ENCODE measurements at places on chromosomes 3 and 15.

- DNase-seq, result no peak
Observed at GRCh38 chr3:184339001-184339400, 1.6 kb downstream of the FAM131A start.

GRCh38 chr3:42031808-42032480, 59.2 kb upstream of the TRAK1 start:
- DNase-seq, result no peak

- no peak for DNase-seq
Observed at GRCh38 chr3:128745742-128746141, 19.8 kb downstream of the RAB7A start.

DNA sequence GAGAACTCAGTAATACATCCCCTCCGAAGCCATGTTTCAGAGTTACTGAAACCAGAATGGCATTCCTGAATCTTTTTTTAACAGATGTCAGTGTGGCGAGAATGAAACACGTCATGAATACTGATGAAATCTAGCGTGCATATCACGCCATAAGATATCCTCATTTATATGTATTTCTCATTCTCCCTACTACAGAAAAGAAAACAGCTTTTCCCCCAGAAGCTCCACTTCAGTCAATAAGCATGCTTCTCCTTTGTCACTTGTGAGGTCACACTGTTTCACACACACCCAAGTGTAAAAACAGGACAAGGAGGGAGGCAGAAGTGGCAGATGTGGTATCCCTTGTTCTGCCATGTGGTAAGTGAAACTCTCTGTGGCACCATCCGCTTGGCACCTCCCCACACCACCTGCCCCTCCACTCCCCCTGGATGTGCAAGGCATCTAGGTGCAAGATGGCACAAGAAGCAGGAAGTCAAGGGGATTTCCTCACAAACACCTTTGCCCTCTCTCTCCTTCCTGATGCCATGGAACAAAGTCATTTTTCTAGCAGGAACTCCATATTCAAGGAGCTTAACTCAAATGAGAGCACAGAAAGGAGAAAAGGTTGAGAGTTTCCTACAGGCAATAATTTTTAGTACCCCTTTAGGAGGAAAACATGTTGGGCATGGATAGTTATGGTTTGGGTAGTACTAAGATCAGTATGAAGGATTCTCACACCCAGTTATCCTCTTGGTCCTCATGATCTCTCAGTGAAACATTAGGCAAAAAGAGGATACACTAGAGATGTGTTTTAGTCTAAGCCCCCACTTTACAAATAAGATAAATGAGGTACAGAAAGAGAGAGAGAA, 47.5 kb upstream of the FRMD4B start:
- DNase-seq, result no peak

DNA sequence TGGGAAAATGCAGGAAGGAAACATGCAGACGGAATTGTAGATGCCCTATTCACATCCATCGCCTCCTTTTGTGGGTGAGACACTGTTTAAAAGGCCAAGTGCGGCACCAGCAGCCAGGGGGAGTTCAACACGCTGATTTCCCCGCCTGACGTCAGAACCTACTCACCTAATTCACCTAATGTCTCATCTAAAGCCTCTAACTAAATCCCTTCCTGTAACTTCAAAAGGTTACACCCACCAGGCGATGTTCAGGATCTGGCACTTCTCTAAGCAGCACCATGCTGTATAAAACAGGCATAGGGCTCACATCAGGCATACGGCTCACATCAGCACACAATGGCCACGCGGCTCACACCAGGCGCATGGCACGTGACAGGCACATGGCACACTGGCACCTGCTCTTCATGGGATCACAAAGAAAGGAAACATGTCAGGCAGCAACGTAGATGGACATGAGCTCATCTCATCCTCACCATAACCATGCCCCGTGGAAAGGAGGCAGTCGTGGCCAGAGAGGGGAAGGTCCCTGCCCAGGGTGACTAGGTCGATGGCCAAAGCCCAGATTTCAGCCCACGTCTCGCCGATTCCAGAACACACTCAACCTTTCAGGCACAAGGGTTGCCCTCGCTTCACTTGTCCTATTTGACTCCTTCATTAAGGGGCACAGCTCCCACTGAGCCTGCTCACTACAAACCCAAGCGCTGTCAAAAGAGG, 21.7 kb downstream of the XXYLT1 start:
- DNase-seq, result no peak

GRCh38 chr3:40557575-40558161, 32.9 kb downstream of the ZNF621 start:
- no peak for DNase-seq

DNA sequence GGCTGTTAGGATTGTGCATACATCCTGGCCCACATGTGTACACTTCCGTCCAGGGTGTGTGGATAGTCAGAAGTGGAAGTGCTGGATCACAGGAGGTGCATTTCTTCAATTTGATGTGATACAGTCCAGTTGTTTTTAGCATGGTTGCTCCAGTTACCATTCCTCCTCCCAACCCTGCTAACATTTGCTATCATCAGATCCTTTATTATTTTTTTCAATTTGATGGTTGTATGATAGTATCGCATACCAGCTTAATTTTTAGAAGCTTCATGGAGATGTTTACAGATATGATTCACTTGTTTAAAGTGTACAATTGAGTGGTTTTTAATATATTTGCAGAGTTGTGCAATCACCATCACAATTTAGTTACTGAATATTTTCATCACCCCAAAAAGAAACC, 202.7 kb downstream of the ITPR1 start:
- DNase-seq, result no peak

- no peak for DNase-seq
Observed at GRCh38 chr3:132879656-132880055, 157.4 kb upstream of the NPHP3 start.

GRCh38 chr15:101065570-101066221, 146.5 kb downstream of the LRRK1 start:
- no peak for DNase-seq

GRCh38 chr3:140292170-140292569, 357.2 kb downstream of the CLSTN2 start:
- no peak for DNase-seq

GRCh38 chr15:89664441-89665350, 9.4 kb upstream of the KIF7 start:
- no peak for DNase-seq

- no peak for DNase-seq
Observed at GRCh38 chr15:99273801-99274200, 22.5 kb downstream of the LRRC28 start.

GRCh38 chr3:143170676-143171075, 51.1 kb downstream of the CHST2 start:
- DNase-seq, result no peak

DNA sequence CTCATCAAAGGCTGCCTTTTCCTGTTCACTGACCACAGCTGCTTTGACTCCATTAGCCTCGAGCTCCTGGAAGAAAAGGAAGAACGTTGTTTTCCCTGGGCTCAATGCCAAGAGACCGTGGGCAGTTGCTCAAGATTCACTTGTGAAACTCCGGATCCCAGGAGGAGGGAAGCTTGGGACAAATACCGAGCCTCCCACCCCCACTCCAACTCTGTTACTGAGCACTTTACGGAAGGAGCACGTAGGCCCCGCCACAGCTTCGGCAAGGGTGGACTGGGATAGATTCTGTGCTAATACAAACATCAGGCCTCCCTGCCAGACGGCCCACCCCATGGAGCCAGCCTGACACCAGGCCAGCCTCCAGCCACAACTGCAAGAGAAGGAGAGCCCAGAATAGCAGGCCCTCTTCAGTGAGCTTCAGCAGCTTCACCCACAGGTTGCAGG, 10.8 kb upstream of the FANCD2 start:
- no peak for DNase-seq

GRCh38 chr3:145190138-145190537, 970.8 kb downstream of the PLOD2 start:
- DNase-seq, result no peak

DNA sequence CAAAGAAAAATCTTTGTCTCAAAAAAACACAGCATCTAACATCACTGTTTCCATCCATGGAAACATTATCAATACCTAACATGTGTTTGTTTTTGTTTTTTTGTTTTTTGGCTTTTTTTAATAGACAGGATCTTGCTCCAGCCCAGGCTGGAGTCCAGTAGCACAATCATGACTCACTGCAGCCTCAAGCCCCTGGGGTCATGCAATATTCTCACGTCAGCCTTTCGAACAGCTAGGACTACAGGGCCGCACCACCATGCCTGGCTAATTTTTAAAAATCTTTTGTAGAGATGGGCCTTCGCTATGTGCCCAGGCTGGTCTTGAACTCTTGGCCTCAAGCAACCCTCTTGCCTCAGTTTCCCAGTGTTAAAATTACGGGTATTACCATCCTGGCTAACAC, 52.8 kb downstream of the RAF1 start:
- no peak for DNase-seq

GRCh38 chr3:58584690-58585004, 7.5 kb upstream of the FAM107A start:
- DNase-seq, result no peak

- DNase-seq, result no peak
Observed at GRCh38 chr3:140574375-140574774, 103.5 kb upstream of the TRIM42 start.

GRCh38 chr3:186589121-186589520, 18.6 kb downstream of the DNAJB11 start:
- DNase-seq, result no peak

DNA sequence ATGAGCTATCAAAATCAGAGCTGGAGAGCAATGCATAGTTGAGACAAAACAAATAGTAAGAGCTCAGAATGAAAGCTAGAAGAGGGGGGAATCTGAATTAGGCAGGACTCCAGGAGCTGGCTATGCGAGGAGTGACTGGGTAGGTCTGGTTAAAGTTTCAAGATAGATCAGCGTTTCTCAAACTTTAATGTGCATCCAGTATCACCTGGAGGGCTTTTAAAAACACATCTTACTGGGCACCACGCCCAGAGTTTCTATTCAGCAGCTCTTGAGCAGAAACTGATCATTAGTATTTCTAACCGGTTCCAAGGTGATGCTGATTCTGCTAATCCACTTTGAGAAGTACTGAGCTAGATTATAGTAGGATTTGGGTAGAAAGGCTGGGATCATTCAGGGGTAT, 96.2 kb upstream of the ACP3 start:
- no peak for DNase-seq

DNA sequence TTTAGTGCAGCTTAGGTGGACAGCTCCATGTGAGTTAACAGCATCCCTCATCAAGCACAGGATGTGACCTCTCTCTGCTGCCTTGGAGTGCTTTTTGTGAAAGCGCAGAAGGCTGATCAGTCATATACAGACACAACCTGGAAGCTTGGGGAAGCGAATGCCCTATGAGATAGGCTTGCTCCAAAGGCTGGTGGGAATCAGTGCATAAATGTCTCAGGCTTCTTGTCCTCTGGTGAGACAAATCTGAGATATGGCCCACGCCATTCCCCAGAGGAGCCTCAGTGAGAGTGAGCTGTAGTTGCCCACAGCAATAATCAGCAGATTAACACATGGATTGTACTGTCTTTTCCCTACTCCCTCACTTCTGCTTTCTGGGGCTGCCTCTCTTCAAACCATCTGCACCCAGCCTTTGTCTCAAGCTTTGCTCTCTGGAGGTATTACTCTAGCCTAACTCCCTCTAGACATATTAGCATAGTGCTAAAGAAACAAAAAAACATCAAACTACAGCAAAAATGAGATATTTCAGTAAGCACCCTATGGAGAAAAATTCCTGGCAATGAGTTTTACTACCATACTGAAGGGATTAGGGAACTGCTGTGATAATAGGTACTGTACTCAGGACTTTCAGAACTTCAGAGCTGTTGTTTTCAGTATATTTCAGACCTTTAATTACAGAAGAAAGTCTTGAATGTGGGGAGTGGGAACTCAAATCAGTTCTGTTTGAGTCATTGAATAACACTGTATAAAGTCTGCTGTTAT, 113.7 kb downstream of the OXSM start:
- DNase-seq, result no peak

DNA sequence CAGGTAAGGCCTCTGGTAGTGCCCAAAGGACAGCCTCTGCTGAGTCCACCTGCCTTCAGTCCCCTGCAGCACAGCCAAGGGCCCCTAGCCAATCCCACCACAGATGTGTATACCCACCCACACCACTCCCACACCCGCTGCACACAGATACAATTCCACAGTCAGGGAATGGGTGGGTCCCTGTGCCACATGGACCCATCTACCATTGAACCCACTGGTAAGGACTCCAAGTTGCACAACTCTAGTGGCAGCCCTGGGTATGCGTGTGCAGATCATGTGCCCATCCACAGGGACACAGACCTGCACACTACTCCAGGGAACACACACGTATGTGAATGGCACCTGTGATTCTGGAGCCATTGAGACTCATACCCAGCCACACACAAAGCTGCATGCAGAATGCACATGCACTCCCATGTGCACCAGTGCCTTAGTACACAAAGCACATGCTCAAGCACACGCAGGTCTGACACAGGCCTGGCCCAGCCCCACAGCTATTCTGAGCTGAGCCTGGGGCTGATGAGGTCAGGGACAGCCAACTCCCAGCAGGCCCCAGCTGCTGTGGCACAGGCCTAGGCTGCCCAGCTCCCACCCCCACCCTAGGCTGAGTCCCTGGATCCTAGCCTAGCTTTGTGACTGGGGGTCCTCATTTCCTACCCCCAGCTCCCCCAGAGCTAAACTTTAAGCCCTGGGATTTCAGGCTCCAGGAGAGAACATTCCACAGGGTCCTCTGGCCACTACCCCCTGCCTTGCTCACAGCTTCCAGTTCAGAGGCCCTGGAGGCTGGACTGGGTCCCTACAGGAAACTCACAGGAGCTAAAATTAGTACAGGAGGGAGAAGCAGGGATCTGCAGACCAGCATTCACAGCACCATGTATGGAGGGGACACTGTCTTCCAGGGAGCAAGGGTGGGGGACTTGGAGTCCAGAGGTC, 2.7 kb upstream of the ALS2CL start:
- DNase-seq, result no peak

DNA sequence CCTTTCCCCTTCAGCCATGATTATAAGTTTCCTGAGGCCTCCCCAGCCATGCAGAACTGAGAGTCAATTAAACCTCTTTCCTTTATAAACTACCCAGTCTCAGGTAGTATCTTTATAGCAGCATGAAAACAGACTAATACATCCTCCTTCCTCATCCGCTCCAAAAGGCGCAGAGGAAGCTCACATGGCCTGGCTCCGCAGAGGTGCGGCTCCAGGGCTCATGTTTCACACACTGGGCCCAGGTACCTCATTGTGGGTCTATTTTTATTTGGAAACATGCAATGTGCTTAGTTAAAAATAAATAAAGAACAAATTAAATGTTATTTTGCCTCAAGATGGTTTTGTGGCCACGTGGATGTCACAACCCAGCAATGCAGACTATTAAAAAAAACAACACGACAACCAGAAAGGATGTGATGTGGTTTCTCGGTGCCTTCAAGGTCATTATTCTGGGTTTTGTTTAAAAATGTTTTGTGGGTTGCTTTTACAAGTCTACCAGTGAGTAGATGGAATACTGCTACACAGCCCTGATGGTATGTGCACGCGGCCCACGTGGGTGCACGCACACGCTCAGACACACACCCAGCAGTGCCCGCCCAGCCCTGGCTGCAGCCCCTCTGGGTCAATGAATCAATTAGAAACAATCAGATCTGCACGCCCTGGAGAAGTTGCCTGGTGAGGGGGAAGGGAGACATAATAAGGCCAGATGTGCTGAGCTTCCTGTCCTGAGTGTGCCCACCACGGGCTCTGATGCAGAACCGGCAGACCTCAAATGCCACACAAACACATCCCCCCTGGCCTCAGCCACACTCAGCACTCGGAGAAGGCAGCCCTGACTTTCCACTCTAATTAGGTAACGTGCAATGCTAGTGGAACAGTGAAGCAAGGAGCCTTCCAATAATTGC, 140.1 kb downstream of the ADAMTS17 start:
- no peak for DNase-seq

Data from B cell (primary cell).